ENCODE measurements at places on chromosomes 13 and 19.

- no peak for DNase-seq
Measured at GRCh38 chr13:24147570-24147963, 13.0 kb upstream of the SPATA13 start.

DNA sequence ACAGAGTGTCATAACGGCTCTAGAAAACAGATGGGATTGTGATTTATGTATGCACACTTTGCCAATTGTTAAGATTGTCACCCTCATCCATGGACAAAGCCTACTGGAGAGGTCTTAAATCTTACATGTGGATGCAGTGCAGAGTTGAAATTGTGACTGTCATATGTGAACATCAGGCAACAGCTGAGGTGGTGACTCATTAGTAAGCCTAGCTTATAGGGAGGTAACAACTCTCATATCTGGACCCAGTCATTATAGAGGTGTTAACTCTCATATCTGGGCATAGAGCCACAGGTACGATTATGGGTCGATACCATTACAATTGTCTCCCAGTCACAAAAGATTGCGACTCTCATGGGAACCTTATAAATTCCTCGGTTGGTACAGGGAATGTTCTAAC, 29.8 kb upstream of the ZNF254 start:
- DNase-seq = no peak

DNA sequence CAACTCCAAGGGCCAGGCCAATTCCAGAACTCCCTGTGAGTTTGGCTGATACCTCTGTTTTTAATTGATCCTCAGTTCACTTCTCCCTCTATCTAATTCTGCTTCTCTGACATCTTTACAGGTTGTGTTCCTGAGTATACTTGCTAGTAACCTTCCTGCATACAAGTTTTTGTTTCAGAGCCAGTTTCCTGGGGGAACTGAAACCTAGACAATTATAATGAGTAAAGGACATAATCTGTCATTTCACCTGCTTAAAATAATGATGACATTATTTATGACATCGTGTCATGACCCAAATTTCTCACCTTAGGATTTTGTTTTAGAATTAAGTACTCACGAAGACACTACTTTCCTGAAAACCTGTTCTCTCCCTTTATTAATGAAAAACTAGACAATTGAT, 12.5 kb upstream of the MYCBP2 start:
- no peak for DNase-seq

DNA sequence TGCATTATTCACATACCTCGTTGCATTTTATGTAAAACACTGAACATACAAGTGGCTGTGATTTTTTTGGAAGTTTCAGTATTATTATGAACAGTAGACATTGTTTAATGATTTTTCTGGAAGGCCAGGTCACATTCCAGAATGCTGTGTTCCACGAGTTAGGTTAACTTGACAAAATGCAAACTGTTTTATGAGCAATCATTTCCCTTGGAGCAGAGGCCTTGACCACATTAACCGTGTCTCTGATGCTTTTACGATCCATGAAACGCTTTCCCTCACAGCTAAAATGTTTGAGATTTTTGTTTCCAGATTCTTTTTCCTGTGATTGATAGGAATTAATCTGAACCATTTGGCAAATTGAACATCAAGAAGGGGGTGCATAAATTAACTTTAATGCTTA, 57.8 kb downstream of the MBNL2 start:
- DNase-seq = no peak

DNA sequence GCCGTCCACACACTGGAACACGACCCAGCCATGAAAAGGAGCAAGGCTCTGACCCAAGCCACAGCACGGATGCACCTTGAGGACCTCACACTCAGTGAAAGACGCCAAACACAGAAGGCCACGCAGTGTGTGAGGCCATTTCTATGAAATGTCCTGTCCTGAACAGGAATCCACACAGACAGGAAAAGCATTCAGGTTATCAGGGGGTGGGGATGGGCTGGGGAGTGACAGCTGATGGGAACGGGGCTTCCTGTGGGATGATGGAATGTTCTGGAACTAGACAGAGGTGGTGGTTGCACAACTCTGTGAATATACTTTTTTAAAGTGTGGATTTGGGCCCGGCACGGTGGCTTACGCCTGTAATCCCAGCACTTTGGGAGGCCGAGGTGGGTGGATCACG, 30.6 kb downstream of the GPX4 start:
- DNase-seq = no peak

DNA sequence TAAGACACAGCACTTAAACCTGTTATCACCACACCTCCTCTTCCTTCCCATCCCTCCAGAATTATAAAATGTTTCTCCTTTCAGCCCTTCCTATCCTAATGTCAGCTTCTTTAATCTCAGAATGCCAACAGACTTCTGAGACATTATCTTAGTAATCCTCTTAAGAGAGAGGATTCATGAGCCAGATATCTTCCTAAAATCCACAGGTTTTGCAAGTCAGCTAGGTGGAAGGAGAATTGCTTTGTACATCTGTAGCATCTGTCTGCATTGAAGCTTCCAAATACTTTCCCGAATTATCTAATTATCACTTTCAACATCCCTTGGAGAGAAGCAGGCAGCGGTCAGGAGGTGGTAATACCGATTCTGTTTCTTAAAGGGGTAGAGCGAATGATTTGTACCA, 179.1 kb downstream of the DCT start:
- no peak for DNase-seq

- no peak for DNase-seq
Measured at GRCh38 chr19:29445246-29445645, 80.5 kb upstream of the VSTM2B start.

GRCh38 chr13:112250788-112251445, 125.2 kb upstream of the SPACA7 start:
- no peak for DNase-seq

GRCh38 chr19:1286487-1287353, 1.0 kb downstream of the EFNA2 start:
- DNase-seq = no peak

DNA sequence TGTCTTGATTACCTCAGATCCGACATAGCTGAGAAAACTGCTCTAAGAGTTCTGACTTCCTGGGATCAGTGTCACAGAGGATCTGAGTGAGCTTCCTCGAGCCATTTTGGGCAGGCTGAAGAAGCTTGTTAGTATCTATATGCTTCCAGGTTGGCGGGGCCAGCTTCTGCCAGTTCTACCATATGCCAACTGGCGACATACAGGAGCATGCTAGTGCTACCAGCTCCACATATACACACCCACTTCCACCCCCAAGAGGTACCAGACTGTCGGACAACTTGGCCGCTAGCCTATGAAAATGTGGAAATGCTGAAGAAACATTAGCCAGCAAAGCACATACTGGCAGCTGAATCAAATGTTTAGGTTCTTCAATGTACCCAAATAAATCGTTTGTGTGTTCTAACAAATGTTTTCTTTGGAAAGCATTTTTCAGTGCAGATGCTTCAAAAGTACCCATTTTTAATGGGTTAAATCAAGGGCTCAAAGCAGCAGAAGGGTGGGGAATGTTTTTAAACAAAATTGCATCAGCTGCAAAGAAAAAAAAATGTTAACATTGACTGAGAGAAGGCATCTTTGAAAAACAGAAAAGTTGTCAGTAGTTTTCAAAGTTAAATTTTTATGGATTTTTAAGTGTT, 163.7 kb downstream of the KLF12 start:
- DNase-seq = no peak
